Activated naive CD8-positive, alpha-beta T cell treated with anti-CD3 and anti-CD28 coated beads, Interleukin-2, amount 10 ng/mL, durations not matched to agents 7 days and 5 days (primary cell): ENCODE measurements at places on chromosomes 6 and 20. TPM values are rescaled to one million over a fixed set of nuclear protein-coding genes. Genes with fewer than 3 reads are reported as not detected.

- no peak for DNase-seq
- no peak overlapping the region for H3K27ac ChIP-seq
- H3K4me1 ChIP-seq: no peaks in the 10 kb centered on the region
Observed at GRCh38 chr6:13089296-13089994, 238.9 kb downstream of the TBC1D7 start.

- H3K36me3 ChIP-seq: no peaks in the 10 kb centered on the region
- H3K27me3 ChIP-seq: peaks cover 11% of the 10 kb centered on the region
- no peak overlapping the region for H3K27ac ChIP-seq
- DNase-seq: no peak
- no peak overlapping the region for H3K4me3 ChIP-seq
Observed at GRCh38 chr6:1405221-1405620, 15.8 kb downstream of the FOXF2 start.

DNA sequence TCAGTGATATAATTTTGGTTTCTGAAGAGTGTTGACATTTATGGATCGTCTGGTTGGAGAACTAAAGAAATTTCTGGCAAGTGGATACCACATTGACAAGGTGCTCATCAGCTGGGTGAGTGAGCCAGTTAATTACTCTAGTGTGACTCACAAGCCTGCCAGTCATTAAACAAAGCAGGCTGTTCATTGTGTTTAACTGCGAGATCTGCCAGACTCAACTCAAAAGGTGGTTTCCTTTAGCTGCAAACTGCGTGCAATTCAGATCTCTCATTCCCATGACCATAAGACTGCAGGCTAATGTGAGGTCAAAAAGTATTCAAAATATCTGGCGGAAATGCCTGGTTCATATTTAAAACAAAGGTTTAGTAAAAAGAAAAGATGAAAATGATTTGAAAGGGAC, 32.5 kb upstream of the IYD start:
- H3K27ac ChIP-seq: no peak overlapping the region
- no peaks in the 10 kb centered on the region for H3K36me3 ChIP-seq
- H3K27me3 ChIP-seq: peaks cover 6% of the 10 kb centered on the region
- no peak overlapping the region for H3K4me3 ChIP-seq

GRCh38 chr6:6943421-6943820, 164.3 kb upstream of the RREB1 start:
- peak overlapping the region; percentile 47 for H3K27ac ChIP-seq
- peaks cover 2% of the 10 kb centered on the region for H3K27me3 ChIP-seq
- H3K4me3 ChIP-seq: no peak overlapping the region
- H3K36me3 ChIP-seq: no peaks in the 10 kb centered on the region

DNA sequence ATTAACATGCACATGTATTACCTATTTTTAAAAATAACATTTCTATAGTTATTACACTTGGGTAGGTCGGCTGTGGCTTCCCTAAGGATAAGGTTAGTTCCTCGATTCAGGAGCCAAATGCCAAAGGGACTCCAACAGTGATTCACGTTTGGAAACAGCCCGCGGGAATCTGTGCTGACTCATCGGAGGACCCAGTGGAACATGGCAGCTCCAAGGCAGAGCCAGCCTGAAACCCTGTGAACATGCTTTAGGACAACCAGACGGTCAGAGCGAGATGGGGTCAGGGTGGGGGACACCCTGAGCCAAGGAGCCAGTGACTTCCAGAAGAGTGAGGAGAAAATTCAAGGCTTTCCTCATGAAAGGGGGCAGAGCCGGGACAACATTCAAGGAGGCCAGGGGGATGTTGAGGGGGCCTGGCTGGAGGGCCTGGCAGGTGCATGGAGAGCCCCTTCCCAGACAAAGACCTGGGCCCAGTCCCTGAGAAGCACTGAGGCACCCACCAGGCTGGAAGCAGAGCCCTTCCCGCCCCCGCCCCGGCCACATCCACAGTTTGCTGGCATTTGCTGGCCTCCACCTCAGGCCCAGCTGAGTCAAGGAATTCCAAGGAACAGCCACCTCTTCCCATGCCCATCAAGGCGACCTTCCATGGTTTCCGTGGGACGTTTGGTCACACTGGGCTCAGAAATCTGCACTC, 133.2 kb downstream of the SNX5 start:
- H3K27ac ChIP-seq: no peak overlapping the region
- peaks cover 3% of the 10 kb centered on the region for H3K27me3 ChIP-seq
- no peak for DNase-seq
- H3K4me3 ChIP-seq: no peak overlapping the region

Gene FERMT1
- not detected for total RNA-seq
